Effector CD4-positive, alpha-beta T cell (primary cell): ENCODE measurements at places on chromosomes 4 and X.

DNA sequence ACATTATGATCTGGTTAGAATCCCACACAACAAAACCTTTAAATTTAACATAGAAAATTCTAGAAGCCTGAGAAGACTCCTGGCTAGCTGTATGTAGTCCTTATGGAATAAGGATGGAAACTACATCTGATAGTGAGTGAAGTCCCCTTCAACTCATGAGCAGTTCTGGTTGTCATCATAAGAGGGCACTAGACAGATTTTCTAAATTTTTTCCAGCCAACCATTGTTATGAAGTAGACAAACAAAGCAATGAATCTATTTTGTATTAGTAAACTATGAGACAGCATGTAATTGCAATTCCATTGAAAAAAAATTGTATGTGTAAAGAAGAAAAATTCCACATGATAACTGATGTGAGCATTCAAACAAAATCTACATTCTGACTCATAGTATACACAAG lies 35.2 kb downstream of the PWWP3B start:
- no peak for DNase-seq

- no peak for DNase-seq
Observed at GRCh38 chr4:188975271-188975670, 836.0 kb downstream of the TRIML1 start.

- no peak for DNase-seq
Observed at GRCh38 chrX:49059201-49059600, 402 bp downstream of the CCDC120 start.

GRCh38 chrX:77160301-77160700 lies 286.9 kb upstream of the FGF16 start:
- no peak for DNase-seq

DNA sequence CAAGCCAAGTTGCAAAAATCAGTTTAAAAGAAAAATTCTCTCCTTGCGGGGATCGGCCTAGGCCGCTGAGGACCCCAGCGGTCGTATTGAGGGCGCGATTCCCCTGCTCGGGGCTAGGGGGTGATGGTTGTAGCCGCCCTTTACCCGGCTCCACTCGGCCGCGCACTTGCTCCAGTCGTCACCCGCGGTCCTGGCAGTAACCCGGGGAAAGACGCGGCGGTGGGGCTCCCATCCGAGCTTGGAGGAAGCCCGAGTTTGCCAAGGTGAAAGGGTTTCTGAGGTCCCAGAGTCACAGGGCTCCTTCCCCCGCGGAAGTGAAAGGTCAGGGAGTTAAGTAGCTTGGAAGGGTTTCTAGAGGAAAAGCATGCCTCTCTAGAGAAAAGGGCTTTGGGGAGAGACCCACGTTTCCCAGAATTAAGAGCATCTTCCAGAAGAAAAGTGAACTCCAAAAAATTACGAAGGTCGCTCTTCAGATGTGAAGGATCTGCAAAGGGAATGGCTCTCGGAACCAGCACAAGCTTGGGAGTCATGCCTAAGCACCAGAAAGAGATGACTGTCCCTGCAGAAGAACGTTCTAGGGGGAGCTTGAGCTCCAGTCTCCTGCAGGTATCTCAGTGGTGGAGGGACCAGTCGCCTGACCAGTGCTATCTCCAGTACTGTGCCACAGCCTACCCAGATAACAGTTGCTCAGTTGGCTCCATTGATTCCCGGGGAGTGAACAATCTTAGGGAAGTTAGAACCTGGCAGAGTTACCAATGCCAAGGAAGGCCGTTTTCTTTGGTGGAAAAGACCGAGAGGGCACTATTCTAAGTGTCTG lies 875 bp downstream of the LAP3 start:
- no peak for DNase-seq

DNA sequence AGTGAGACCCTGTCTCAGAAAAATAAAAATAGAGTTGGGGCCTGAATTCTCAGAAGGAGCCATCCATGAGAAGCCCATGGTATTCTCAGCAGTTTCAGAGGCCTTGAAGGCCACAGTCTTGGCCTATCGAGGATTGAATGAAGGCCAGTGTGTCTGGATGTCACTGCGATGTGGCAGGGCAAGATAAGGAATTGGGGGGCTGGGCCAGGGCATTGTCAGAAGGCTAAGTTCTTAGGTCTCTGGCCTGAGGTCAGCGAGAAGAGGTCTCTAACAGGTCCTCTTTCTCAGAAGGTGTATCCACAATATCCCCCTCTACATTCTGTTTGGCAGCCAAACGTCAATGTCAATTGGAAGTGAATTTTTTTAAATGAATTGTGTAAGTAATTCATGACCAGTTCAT lies 5.7 kb downstream of the ZNF275 start:
- DNase-seq = no peak

DNA sequence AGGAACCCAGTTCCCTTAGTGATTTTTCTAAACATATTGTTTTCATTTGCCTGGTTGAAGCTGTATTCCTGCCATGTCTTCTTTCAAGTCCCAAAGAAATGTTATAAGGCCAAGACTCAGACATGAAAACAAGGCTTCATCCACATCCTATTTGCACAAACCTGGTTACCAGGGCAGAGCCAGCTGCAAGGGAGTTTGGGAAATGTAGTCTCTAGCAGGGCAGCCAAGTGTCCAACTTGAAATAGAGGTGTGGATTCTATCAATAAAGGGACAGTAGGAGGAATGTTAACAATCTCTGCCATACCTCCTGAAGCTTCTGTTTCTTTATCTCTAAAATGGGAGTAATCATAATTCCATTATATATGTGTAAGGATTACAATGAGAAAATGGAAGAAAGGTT lies 56.6 kb downstream of the INTS12 start:
- DNase-seq = no peak

GRCh38 chrX:68941385-68941952 lies 112.6 kb downstream of the EFNB1 start:
- DNase-seq = no peak

DNA sequence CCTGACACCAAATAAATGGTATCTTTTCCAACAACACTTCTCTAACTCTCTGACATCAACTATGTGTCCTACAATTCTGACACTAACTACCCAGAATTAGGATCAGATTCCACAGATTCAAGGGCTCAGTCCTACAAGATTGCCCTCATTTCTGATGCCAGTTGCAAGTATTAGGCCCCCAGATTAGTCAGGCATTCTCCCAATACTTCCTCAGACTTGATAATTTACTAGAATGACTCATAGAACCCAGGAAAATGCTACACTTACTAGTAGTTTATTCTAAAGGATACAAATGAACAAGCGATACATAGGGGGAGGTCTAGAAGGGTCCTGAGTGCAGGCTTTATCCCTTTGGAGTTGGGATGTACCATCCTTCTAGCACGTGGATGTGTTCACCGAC lies 8.5 kb downstream of the TIGD2 start:
- DNase-seq = no peak

DNA sequence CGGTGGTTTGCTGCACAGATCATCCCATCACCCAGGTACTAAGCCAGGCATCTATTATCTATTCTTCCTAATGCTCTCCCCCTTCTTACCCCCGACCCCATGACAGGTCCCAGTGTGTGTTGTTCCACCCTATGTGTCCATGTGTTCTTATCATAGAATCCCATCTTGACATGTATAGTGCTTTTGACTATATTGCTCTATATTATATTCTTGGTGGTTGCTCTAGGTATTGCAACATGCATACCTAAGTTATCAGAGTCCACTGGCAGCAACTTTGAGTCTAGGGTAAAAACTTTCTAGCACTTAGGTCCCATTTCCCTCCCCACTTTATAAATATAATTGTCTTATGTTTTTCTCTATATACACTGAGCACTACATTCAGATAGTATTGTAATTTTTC lies 170.3 kb downstream of the TBX22 start:
- no peak for DNase-seq

DNA sequence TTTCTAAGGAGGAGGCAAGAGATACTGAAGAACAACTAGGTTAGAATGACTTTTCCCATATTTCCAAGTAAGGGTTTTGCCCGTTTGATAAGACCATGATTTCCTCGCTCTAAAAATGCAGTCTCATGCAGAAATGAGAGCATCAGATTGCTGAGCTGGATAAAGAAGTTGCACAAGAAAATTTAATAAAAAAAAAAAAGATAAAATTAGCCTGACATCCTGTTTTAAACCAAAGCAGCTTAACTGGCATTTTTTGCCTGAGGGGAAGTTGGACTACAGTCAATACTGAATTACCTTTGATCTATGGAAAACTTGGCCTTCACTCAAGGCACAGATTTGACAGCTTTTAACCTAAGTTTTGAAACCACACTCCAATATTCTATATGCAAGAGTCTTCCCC lies 208.4 kb downstream of the GASK1B start:
- no peak for DNase-seq

GRCh38 chr4:182913621-182914020 lies 3.6 kb downstream of the DCTD start:
- no peak for DNase-seq

DNA sequence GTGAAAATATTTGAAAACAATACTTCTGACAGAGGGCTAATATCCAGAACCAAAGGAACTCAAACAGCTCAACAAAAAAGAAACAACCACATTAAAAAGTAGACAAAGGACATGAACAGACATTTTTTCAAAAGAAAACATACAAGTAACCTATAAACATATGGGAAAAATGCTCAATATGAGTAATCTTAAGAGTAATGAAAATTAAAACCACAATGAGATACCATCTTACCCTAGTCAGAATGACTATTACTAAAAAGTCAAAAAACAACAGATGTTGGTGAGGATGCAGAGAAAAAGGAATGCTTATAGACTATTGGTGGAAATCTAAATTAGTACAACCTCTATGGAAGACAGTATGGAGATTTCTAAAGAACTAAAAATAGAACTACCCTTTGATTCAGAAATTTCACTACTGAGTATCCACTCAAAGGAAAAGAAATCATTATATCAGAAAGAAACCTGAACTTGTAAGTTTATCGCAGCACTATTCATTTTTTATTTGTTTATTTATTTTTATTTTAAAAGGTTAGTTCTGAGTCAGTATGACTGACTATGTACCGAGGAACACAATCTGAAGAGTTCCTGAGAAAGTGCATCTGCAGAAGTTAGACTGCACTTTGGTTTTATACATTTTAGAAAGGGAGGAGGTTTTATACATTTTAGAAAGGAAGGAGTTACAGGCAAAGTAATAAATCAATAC lies 231.3 kb downstream of the INPP4B start:
- DNase-seq = no peak

GRCh38 chr4:712093-712492 lies 6.5 kb downstream of the PCGF3 start:
- no peak for DNase-seq

DNA sequence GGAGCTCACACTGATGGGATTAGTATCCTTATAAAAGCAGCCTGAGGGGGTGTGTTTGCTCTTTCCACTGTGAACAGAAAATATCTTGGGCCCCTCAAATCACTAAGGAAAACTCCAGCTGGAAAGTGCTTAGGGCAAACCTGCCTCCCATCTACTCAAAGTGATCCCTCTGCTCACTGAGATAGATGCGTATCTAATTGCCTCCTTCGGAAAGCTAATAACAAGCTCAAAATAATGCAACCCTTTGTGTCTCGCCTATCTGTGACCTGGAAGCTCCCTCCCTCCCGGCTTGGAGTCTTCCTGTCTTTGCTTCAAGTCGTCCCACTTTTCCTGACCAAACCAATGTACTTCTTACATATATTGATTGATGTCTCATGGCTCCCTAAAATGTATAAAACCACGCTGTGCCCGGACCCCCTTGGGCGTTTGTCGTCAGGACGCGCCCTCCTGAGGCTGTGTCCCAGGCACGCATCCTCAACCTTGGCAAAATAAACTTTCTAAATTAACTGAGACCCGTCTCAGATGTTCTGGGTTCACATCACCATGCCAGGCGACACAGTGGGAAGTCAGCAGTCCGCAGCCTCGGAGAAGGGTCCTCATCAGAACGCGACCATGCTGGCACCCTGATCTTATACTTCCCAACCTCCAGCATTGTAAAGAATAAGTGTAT lies 34.1 kb upstream of the SORCS2 start:
- DNase-seq = no peak

- no peak for DNase-seq
Observed at GRCh38 chr4:103375278-103375677, 177.1 kb upstream of the CENPE start.

GRCh38 chrX:63561425-63561824 lies 210.3 kb upstream of the SPIN4 start:
- no peak for DNase-seq

DNA sequence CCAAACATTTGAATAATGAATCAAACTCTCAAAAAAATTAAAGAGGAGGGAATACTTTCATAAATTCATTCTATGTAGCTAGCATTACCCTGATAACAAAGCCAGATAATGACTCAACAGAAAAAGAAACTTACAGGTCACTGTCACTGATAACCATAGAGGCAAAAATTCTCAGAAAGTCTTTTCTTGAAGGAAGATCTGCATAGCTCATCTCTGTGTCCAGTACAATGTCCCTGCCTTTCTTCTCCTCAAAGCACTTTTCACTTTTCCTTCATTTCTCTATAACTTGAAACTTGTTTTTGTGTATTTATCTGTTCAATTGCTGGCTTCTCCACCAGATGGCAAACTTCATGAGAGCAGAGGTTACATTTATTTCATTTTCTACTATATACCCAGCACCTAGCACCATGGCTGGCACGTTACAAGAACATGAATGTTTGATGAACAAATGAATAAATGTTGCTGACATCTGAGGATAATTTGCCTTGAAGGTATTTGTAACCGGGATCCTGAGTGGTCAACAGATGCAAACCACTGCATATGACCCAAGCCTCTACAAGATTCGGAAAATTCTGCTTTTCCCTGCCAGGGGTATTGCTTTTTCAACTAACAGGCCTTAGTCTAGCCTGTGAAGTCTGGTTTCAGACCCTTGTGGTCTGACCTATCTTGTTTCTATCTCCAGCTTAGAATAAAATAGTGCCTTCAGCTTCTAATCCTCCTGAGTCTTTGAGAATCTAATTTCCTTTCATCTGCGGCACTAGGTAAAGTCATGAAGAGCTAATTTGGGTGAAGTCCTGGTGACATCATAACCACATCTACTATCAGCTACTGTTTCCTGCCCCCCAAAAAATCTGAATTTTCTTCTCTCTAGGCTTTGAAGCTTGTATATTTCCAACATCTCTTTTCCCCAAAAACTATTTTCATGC lies 52.5 kb upstream of the ANTXR2 start:
- peak; percentile 10 for DNase-seq

DNA sequence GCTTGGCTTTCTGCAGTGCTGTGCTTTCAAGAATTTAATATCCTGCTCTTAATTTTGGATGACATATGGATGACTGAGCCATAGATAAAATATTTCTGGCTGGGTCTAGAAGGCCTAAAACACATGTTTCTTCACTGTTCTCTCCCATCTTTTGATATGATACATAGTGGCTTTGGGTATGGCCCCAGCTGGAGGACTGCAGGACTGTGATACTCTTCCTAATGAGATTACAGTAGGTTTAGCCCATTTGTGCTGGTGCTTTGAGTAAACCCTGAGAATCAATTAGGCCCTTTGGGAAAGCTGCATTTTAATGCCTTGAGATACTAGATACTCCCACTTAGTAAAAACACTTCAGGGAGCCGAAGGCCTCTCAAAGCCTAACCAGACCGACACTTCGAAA lies 38.0 kb downstream of the KIT start:
- no peak for DNase-seq
